Epithelial cell of proximal tubule (primary cell): ENCODE measurements at places on chromosomes 12 and 14. TPM values are rescaled to one million over a fixed set of nuclear protein-coding genes. Genes with fewer than 3 reads are reported as not detected.

Gene A2ML1
- 0.22 TPM in 1 of 2 replicates, not detected in the other for total RNA-seq

Gene TMPRSS12
- not detected in 2 replicates for total RNA-seq

Gene AGAP2
- under 0.01 TPM in 1 of 2 replicates, not detected in the other for total RNA-seq

Gene DPPA3
- not detected in 2 replicates for total RNA-seq

Gene GIT2
- total RNA-seq: 19.2 and 20.1 TPM in 2 replicates

Gene OR4E2
- total RNA-seq: not detected in 2 replicates

Gene TMEM30B
- 3.1 and 4.8 TPM in 2 replicates for total RNA-seq

Gene SLC2A3
- 5.9 and 15.3 TPM in 2 replicates for total RNA-seq

Gene C12orf42
- total RNA-seq: not detected in 2 replicates

Gene PYGL
- total RNA-seq: 86.6 and 96.8 TPM in 2 replicates

Gene NAV3
- 15.5 and 27.9 TPM in 2 replicates for total RNA-seq

Gene OAS1
- 2.2 and 6.3 TPM in 2 replicates for total RNA-seq

Gene PSMB11
- not detected in 2 replicates for total RNA-seq

Gene KCNH5
- not detected in 2 replicates for total RNA-seq

Gene CACNA1C
- total RNA-seq: not detected in 2 replicates

Gene REP15
- total RNA-seq: 3.6 TPM in 1 of 2 replicates, not detected in the other

Gene SERPINA9
- not detected in 2 replicates for total RNA-seq

Gene IFT43
- total RNA-seq: 28.3 and 28.6 TPM in 2 replicates

Gene TMEM52B
- 0.43 TPM in 1 of 2 replicates, not detected in the other for total RNA-seq

Gene IGF1
- total RNA-seq: 0.06 TPM in 1 of 2 replicates, not detected in the other

Gene RPAP3
- 19.2 and 23.1 TPM in 2 replicates for total RNA-seq

Gene CHD8
- total RNA-seq: 43.9 and 50.1 TPM in 2 replicates

Gene FAM90A1
- total RNA-seq: 0.23 TPM in 1 of 2 replicates, not detected in the other

Gene NXPH4
- total RNA-seq: not detected in 2 replicates

Gene SAMD15
- 0.40 and 0.58 TPM in 2 replicates for total RNA-seq

Gene WDR20
- 12.4 and 13.8 TPM in 2 replicates for total RNA-seq

Gene BRMS1L
- 3.7 and 5.2 TPM in 2 replicates for total RNA-seq

Gene CISTR
- not detected in 2 replicates for total RNA-seq

Gene SETD3
- 44.3 and 48.5 TPM in 2 replicates for total RNA-seq

Gene GUCY2C
- not detected in 2 replicates for total RNA-seq

Gene PDZRN4
- not detected in 2 replicates for total RNA-seq

Gene TMTC1
- total RNA-seq: 0.40 and 0.43 TPM in 2 replicates

Gene DEPDC4
- total RNA-seq: 1.0 and 3.4 TPM in 2 replicates

Gene VRTN
- total RNA-seq: not detected in 2 replicates

Gene RND1
- 3.3 and 8.9 TPM in 2 replicates for total RNA-seq

Gene GLT1D1
- 0.14 and 0.46 TPM in 2 replicates for total RNA-seq

Gene KLRC1
- total RNA-seq: not detected in 2 replicates

Gene MSI1
- 5.4 and 25.8 TPM in 2 replicates for total RNA-seq

Gene PPFIA2
- total RNA-seq: 0.06 and 0.80 TPM in 2 replicates

Gene SPRYD4
- total RNA-seq: 1.6 and 2.1 TPM in 2 replicates

Gene ADAM20
- total RNA-seq: not detected in 2 replicates

Gene ASPG
- total RNA-seq: not detected in 2 replicates

Gene SLC25A47
- not detected in 2 replicates for total RNA-seq

Gene SLC4A8
- total RNA-seq: 0.86 and 1.1 TPM in 2 replicates

Gene KICS2
- total RNA-seq: 4.8 and 5.5 TPM in 2 replicates

Gene B4GALNT3
- 5.0 and 7.1 TPM in 2 replicates for total RNA-seq

Gene KCNK10
- total RNA-seq: 4.2 TPM in 1 of 2 replicates, not detected in the other

Gene CSRNP2
- 18.4 and 25.1 TPM in 2 replicates for total RNA-seq

Gene SPRING1
- total RNA-seq: 32.6 and 49.9 TPM in 2 replicates

Gene AMIGO2
- 93.3 and 224 TPM in 2 replicates for total RNA-seq

Gene RPL41
- total RNA-seq: 3,901 and 5,792 TPM in 2 replicates

Gene NKX2-8
- not detected in 2 replicates for total RNA-seq

Gene ANO2
- 1.2 and 1.7 TPM in 2 replicates for total RNA-seq

Gene OVCH1
- total RNA-seq: not detected in 2 replicates

Gene BHLHE41
- total RNA-seq: 1.3 and 5.2 TPM in 2 replicates

Gene BDKRB2
- under 0.01 and 0.29 TPM in 2 replicates for total RNA-seq
